ENCODE measurements at places on chromosomes 7 and 10.

GRCh38 chr7:141461924-141462323 lies 89.3 kb upstream of the AGK start:
- DNase-seq, result no peak

DNA sequence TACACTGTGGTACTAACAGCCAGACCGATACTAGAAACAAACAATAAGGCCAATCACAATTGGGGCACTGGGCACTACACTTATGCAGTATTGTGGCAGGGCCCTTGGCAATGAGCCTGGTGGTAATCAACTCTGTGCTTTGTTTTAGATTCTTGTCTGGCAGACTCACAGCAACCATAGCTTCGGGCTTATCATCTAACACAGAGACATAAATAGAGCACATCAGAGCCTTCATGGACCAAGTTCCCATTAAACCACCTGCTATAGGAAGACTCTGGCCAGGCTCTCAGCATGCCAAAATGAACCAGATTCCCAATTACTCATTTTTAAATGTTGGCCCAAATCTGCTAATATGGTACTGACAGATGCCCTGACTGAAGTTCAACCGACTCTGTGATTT lies 218.6 kb downstream of the DGKI start:
- peak; percentile 34 for DNase-seq

DNA sequence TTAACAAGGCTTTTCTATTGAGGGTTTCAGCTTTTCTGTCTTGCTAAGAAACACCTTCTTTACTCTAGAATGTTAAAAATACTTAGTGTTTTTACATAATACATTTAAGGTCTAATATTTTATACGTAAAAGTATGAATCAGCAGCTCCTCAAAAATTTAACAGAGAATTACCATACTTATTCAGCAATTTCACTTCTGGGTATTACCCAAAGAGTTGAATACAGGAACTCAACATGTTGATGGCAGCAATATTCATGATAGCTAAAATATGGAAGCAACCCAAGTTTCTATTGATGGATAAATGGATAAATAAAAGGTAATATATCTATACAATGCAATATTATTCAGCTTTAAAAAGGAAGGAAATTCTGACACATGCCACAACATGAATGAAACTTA lies 9.7 kb upstream of the OR13A1 start:
- DNase-seq, result no peak

- DNase-seq, result no peak
These were observed 1.0 kb downstream of the AP1S1 start for GRCh38 chr7:101155303-101155702.

- DNase-seq, result no peak
These were observed 839 bp downstream of the IKZF5 start for GRCh38 chr10:123007558-123008354.

DNA sequence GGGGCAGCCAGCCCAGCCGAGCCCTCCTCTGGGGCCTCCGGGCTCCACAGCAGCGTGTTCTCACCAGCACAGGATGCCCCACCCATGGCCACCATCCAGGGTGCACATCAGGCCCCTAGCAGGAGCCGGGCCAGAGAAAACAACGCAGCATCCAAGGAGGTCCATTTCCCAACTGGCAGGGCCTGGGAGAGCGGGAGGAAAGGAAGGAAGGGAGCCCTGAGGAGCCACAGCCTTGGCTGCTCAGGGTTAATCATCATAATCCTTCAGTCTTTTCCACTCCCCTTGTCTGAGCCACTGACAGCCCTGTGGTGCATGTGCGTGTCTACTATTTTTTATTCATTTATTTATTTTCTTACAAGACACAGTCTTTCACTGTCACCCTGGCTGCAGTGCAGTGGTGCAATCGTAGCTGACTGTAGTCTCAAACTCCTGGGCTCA lies 3.6 kb downstream of the PLAC9 start:
- no peak for DNase-seq

GRCh38 chr7:4024133-4024532 lies 658.0 kb upstream of the FOXK1 start:
- no peak for DNase-seq

GRCh38 chr7:130900471-130901076 lies 166.6 kb upstream of the KLF14 start:
- no peak for DNase-seq

DNA sequence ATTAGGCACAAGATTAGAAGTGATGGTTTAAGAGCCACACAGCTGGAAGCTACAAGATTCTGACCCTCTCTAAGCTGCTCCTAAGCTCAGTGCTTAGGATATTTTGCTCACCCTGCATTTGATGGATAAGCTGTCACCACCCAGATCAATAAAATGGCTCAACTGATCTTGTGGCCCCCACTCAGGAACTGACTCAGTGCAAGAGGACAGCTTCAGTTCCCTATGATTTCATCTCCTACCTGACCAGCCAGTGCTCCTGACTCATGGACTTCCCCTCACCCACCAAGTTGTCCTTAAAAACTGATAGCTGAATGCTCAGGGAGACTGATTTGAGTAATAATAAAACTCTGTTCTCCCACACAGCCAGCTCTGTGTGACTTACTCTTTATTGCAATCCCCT lies 833.8 kb downstream of the GRID1 start:
- DNase-seq, result no peak

- no peak for DNase-seq
These were observed 78.2 kb downstream of the MYL10 start for GRCh38 chr7:101550641-101551541.

DNA sequence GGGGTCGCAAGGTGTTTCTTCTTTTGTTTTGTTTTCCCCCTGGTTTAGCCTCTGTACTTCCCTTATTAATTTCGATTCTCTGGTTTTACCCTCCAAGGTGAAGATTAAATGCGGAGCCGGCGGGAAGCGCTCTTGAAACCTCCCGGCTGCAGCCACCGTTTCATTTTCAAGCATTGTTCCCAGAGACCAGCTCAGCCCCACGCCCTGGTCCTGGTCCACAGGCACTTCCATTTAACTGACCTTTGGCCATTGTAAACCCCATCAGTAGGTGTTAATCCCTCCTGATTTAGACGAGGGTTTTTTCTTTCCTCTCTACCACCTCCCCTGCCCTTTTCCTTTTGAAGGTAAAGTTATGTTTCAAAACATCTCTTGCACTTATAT lies 39.2 kb upstream of the ENO4 start:
- DNase-seq, result no peak

DNA sequence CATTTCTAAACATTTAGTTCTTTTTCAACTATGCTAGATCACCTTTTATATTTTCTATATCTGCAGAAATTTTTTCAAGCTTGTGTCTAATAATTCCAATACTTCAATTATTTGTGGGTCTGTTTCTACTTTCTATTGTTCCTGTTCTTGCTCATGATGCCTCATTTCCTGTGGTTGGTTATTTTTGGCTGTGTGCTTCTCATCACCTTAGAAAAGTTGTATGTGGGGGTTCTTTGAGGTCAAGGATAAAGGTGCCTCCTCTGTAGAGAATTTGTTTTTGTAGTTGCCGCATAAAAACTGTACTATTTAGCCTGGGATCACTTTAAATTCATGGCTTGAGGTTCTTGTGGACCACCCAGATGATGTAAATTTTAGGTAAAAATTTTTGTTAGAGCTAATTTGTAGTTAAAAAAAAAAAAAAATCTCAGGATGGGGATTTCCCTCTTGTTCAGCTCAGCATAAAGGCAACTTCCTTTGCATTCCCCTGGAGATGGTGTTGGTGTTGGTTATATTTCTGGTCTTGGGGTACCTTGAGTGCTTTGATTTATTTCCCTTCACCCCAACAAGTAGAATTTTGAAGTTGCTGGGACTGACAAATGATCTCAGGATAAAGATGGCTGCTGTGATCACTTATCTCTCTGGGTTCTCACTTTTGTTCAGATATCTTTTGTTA lies 27.0 kb upstream of the JAZF1 start:
- DNase-seq, result no peak

DNA sequence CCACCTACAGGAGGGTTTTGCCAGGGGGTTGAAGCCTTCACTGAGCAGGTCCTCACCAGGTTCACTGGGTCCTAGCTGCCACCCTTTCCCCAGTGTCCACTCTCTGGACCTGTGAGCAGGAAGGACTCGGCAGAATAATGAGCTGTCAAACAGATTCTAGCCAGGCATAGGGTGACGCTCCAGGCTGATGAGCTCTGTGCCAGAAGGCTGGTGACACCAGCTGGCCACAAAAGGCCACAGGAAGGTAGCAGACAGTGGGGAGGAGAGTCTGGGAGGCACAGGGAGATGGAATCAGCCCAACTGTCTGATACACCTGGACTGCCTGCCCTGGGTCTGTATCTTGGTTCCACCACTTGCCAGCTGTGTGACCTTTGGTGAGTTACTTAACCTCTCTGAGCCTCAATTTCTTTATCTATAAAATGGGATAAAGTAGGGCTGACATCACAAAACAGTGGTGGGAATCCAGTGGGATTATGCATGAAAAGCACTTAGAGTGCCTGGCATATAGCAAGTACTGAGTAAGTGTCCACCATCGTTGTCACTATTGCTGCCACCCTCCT lies 26.7 kb upstream of the NDST2 start:
- DNase-seq, result no peak

DNA sequence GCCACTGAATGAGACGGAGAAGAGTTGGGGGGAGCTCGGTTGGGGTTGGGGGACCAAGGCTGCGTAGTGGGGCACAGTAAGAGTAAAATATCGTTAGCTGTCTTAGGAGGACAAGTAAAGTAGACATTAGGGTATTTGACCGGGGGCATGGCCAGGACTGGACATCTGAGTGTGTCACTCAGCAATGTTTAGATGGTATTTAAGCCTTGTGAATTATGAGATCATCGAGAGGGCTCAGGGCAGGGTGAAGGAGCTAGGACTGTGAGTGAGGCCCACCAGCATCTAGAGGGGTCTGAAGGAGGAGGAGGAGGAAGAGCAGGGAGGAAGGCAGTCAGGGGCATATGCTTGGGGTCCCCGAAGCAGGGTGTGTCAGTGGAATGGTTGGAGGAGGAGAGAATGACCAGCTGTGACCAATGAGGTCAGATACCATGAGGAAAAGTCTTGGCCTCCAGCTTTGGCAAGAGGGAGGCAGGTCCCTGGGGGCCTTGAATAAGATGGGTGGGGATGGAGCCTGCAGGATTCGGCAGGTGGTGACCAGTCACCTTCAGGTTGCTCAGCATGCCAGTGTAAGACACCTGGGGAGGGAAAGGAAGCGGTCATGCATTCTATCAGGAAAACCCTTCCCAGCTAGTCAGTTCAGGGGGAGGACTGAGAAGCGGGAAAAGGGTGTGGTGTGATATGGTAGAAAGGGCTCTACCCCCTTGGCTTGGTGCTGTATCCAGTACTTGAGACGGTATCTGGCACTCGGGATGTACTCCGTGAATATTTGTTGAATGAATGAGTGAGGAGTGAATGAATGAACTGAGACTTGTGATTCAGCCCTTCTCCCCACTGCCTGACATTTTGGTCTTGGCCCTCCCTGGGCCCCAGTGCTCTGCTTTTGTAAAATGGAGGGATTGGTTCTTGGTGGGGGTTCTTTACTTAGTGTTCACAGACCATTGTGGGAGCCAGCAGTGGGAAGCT lies 34.8 kb upstream of the SH2D4B start:
- DNase-seq, result no peak

DNA sequence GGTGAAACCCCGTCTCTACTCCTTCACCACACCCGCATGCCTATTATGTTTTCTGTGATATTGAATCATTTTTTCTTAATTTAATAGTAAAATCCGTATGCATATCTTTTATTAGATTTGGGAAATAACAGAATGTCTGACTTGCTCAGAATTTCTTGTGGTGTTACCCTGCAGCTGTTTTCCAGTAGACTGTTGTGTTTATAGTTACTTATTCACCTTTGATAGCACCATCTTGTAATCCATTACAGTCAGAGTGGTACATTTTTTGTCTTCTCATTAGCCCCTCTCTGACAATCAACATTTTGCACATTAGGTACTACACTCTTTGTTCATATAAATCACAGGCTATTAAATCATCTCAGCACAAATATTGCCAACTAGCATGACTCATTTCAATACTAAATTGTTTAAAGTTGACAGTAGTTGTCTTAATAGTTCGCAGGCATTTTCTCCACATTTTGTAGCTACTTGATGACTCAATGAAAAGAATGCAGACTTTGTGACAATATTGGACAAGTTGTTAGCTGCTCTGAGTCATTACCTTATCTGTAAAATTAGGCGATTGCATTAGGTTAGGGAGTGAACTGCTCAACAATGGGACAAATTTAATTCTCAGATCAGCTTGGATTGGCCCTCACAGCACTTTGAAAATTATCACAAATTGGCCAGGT lies 17.8 kb upstream of the SLC16A12 start:
- DNase-seq, result no peak

GRCh38 chr10:121500701-121501332 lies 97.4 kb downstream of the FGFR2 start:
- DNase-seq, result no peak

DNA sequence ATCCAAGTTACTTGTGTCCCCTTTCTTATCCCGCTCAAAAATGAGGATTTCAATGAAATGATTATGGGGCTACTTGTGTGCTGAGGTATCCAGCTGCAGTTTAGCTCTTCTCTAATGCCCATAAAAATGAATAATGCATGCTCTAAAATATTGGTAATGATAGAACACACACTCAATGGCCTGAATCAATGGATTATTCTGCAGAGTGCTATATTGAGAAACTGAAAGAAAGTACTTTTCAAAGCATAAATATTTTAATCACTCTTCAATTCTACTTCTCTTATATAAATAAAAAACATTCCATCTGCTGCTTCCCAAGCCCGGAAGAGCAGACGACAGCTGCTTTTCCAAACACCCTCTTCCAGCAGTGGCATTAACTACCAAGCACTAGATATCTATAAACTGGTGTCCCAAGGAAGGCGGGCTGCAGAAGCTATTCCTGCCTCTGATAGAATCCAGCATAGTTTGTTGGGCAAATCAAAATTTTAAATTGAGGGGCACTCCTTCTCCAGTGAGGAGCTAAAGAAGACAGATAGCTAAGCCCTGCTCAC lies 284.9 kb upstream of the AOAH start:
- no peak for DNase-seq

DNA sequence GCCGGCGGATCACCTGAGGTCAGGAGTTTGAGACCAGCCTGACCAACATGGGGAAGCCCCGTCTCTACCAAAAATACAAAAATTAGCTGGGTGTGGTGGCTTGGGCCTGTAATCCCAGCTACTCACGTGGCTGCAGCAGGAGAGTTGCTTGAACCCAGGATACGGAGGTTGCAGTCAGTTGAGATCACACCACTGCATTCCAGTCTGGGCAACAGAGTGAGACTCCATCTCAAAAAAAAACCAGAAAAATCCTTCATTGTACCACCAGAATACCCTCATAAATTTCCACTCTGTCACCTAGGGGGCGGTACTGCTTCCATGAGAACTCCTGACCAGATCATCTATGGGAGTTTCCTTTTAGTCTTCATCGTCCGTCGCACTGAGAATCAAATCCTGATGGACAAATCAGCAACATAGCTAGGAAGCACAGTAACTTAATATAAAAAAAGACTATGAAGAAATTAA lies 225.8 kb upstream of the KLF14 start:
- DNase-seq, result no peak

All from occipital lobe (tissue), 3 donors.